ENCODE measurements at places on chromosomes 12 and 14.

- DNase-seq = no peak
Observed at GRCh38 chr12:262817-263216, at the start of gene SLC6A13. Gene SLC6A13 (minus strand): TSS chr12:262836. CDS start chr12:260052, 2,784 bp downstream.

- peak; percentile 24 for DNase-seq
Observed at GRCh38 chr12:49055978-49056754, 4.4 kb downstream of the KMT2D start.

GRCh38 chr14:101476916-101477553, 84.3 kb upstream of the DIO3 start:
- no peak for DNase-seq

GRCh38 chr12:102722147-102722546, 194.9 kb downstream of the PAH start:
- DNase-seq = no peak

GRCh38 chr12:24931666-24932405, 17.1 kb downstream of the BCAT1 start:
- DNase-seq = no peak

GRCh38 chr14:82094829-82095345, 561.2 kb upstream of the SEL1L start:
- DNase-seq = no peak

GRCh38 chr12:79900199-79900598, 34.7 kb downstream of the PPP1R12A start:
- DNase-seq = no peak
